Liver (tissue), 10 donors: ENCODE measurements at places on chromosomes 5 and 9.

DNA sequence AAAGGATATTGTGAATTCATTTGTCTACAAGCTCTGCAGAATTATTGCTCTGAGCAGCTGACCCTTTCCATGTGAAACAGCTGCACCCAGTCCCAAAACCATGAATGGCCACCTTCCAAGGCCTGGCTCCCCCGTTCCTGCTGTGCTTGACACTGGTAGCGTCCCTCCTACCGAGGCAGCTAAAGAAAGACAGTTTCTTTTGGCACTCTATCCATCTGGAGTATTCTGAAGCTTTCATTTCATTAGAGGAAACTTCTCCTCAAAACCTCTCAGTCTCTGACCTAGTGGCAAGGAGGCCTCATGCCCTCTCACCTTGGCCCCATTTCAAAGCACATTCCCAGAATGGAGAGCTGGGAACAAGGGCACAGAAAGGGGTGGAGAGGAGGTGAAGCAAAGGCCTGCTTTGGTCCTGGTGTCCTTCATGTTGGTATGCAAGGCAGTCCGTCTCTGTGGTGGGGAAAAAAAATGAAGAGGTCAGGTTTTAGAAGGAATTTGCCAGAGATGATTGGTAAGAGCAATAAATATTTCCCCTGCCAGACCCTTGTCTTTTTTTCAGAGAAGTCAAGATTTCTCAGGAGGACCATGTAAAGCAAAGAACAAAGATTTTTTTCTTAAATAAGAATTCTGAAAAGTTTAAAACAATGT, 232.0 kb downstream of the RFK start:
- DNase-seq = no peak

DNA sequence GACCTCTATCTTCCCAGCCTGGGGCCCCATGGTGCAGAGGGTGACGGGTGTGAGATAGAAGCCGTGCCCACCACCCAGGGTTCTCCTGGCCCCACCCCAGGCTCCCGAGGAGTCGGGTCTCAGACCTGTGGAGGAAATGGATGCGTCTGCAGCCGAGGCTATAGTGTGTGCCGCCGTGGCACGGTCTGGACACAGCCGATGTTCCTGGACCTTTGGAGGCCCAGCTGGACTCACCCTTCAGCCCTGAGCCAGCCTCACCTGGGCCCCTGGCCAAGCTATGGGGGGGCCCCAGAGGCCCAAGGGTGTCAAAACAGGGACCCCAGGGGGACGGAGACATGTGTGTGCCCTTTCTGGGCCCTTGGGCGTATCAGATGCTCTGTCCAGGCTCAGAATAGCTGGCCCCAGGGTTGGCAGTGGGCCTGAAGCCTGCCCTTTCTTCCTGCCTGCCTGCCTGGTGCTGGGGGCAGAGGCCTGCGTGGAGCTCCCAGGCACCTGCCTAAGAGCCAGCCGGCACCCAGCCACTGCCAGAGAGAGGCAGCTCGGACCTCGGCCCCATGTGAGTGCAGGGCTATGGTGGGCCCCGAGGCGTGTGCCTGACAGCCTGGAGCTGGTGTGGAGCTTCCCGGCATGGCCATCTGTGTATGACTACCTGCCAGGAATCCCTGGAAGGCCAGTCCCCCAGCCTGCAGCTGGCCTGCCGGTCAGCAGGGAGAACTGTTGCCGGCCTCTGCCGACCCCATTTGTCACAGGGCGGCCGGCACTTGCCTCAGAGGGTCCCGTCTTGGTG, 41.8 kb downstream of the KCNT1 start:
- no peak for DNase-seq

DNA sequence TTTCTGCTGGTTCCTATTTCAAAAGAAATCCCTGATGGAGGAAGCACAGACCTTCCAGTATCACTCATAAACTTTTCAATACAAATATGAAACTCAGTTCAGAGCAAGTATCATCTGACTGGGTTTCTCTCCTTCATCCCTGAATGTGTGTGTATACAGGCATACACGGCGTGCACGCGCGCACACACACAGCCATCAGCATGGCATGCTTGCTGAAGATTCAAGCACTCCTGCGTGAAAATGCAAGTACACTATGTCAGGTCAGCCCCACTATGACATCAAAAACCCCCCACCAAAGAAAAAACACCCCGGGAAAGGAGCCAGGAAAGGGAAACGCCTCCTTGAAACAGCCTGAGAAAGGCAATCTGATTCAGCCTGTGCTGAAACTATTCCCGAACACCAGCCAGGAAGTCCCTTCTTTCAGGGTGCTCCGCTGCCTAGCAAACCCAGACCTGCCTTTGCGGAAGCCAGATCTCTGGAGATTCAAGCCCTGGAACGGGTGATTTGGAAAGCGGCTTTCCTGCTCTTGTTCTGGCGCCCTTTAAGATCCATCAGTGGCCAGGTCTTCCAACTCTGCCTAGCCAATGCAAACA, 831 bp downstream of the KLHL3 start:
- no peak for DNase-seq

DNA sequence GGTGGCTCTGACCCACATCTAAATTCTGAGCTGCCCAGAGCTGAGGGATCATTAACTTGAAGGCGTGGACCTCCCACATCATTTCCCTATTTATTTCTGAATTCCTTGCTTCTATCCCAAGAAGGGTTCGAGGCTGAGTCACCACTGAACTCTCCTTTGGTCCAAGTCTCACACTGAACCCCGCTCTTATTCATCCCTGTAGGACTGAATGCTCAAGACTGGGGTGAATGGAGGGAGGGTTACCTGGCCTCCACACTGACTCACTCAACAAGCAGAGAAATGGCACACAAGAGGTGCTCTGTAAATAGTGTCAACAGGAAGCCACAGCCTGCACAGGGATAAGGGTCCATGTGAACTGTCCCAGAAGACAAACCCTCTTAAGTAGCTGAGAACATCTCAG, 79.1 kb upstream of the FSTL4 start:
- DNase-seq = no peak

GRCh38 chr9:105449081-105449480, 1.2 kb downstream of the FSD1L start:
- no peak for DNase-seq

- no peak for DNase-seq
Measured at GRCh38 chr9:72912476-72913381, 40.1 kb downstream of the ALDH1A1 start.

GRCh38 chr5:75351139-75351926, 14.3 kb downstream of the HMGCR start:
- no peak for DNase-seq

GRCh38 chr5:1831677-1832313, 30.6 kb downstream of the NDUFS6 start:
- no peak for DNase-seq

- DNase-seq = no peak
Measured at GRCh38 chr9:108830272-108830671, 25.5 kb downstream of the ACTL7B start.

DNA sequence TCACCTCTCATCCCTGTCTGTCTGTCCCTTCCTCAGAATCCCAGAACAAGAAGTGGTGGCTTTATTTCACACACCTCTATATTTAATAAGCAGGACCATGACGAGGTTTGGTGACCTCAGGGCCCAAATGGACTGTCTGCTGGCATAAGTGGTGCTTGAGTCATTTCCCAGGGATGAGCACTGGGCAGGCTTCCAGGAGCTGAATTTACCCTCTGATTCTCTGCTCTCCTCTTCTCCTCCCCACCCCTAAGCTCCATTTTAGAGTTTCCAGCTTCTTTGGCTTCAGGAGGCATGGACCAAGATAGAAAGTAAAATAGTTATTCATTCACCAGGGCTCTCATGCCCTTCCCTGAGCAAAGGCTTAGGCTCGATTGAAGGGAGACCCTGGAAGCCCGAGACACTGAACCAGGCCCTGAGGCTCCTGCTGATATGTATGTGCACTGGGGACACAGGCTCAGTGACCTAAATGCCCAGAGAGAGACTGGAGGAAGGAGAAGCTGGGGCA, 69.1 kb downstream of the PPARGC1B start:
- DNase-seq = no peak

GRCh38 chr9:117704024-117704575, at the start of gene TLR4:
TSS of gene TLR4 (plus strand) at chr9:117704403. CDS start at chr9:117704473, 70 bp downstream.
- peak; percentile 38 for DNase-seq

DNA sequence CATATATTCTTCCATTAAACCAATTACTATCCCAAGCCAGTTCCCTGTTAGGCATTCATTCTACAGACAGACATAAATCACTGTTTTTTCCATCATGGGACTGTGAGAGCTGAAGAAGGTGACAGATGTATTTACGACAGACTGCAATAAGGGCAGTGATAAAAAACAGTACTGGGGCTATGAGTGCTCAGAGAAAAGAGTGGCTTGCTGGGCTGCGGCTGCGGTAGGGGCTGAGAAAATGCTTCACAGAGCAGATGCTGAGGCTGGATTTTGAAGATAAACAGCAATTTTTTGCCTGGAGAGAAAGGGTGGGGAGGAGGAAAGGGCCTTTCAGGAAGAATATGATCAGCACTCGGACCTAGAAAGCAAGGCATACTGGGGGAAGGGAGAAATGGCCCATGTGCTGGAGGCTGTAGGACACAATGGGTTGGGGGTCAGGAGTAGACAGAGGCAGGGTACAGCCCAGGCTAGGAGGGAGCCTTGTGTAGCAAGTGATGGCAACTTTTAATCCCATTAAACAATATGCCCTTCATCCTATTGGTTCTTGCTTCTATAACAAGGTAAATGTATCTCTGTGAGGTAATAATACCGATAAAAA, 279.3 kb downstream of the ASTN2 start:
- no peak for DNase-seq

- no peak for DNase-seq
Measured at GRCh38 chr5:111551569-111552275, 39.4 kb upstream of the STARD4 start.

- DNase-seq = no peak
Measured at GRCh38 chr5:79261897-79262296, 26.0 kb downstream of the JMY start.

- no peak for DNase-seq
Measured at GRCh38 chr5:138461343-138462125, 3.7 kb upstream of the EGR1 start.

GRCh38 chr9:85510830-85511504, 230.8 kb downstream of the AGTPBP1 start:
- DNase-seq = no peak

- no peak for DNase-seq
Measured at GRCh38 chr5:133273661-133274596, 222.1 kb downstream of the HSPA4 start.

GRCh38 chr5:180977852-180978251, 10.8 kb upstream of the BTNL3 start:
- no peak for DNase-seq

DNA sequence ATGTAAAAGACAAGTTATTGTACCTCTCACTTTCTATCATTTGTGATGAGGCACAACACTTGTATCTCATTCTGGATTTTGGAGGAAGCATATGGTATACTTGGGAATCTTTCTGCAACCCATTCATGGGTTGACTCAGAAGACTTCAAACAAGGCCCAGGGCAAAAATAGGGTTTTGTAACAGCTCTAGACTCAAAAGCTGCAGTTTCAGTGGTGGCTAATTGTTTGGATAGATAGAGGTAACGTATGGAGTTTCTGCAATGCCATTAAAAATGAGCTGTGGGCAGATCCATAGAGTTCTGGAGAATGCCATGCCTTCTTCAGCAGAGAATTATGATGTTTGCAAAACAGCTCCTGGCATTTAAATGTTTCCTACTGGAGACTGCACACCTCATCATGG, 279.6 kb upstream of the VLDLR start:
- DNase-seq = no peak

GRCh38 chr9:75101004-75101588, 12.8 kb downstream of the OSTF1 start:
- no peak for DNase-seq

DNA sequence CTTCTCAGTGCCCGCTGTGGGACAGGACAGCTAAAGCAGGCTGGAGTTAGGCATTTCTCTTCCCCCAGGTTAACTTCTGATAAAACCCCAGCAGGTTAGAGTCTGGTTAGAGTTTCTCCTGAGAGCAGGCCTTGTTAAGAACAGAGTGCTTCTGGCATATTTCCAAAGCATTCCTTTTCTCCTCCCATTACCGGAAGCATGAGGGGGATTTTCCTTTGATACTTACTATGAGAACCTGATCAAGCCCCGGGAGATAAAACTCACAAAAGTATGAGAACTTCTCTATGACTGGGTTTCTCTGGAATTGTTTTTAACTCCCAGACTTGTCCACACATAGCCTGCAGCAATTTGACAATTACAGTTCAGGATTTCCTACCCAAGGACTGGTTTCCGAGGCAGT, 77.4 kb upstream of the MAST4 start:
- no peak for DNase-seq

DNA sequence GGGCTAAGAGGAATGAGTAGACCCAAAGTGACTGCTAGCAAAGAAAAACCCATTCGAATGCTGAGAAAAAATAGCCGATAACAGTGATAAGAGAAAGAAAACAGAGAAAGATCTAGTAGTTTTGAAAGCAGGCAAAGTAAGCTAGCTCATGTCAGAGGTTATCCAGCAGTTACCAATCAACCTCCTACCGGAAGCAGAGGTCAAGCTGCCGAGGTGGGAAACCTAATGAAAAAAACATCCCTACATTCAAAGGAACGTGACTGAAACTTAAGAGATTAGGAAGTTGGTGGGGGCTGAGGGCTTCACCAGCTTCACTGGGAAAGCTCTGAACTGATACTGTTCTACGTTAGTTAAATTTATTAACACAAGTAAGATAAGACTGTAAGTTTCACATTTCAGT, 32.6 kb downstream of the SSBP2 start:
- DNase-seq = no peak

DNA sequence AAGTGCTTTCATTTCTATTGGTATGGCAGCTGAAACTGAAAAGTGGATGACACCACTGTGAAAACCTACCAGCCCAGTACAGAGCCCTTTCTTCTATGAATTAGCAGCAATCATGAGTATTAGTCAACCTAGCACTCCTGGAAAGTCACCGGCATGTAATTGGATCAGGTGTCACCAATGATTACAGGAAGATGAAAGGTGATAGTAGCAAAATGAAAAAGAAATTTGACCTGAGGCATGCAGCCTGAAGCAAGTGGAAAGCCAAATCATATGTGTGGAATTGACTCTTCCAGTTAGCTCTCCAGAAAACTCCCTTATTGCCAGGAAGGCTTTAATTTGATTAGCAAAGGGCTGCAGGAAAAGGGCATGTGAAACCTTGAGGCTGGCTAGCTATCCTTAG, 81.2 kb upstream of the NAA35 start:
- DNase-seq = no peak

GRCh38 chr5:98898743-98899142, 30.1 kb downstream of the CHD1 start:
- no peak for DNase-seq

GRCh38 chr9:36163049-36163785, 6.0 kb upstream of the CCIN start:
- DNase-seq = peak; percentile 52

GRCh38 chr5:168317521-168318147, 26.2 kb downstream of the WWC1 start:
- no peak for DNase-seq

DNA sequence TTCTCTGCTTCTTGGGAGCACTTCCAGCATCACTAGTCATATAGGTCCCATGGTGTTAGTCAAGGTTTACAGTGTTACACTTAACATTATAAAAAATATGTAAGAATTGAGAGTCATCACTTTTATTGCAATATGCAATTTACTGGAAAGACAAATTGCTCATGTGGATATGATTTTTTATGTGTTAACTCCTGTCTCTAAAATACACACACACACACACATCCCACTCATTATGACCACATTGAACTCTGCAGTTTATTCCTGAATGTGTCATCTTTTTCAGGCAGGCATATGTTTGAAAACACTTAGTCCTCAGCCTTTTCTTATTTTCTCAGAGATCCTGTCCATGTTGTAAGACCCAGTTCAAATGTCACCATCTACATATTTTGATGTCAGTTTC, 148.5 kb upstream of the MRPS30 start:
- no peak for DNase-seq
